AG09309 (cell line): ENCODE measurements at places on chromosomes 5 and 9.

- DNase-seq: no peak
Observed at GRCh38 chr9:38651400-38652042, 31.1 kb upstream of the ANKRD18A start.

- no peak for DNase-seq
Observed at GRCh38 chr9:79687131-79687447, 115.3 kb downstream of the TLE4 start.

DNA sequence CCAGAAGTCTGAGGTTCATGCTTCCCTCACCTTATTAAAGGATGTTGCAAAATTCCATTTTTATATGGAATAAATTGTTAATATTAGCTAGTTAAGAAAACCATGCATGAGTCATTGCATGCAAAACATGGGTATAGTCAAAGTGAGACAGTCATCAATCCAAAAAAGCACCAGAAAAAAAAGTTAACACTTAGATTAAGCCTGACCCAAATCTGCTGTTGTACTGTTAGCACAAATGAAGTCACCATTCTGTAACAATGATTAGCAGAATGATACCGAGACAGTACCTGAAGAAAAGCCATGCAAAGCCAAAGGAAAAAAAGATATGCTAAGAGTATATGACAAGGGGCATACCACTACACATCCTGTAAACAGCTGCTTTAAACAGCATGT lies 49.5 kb downstream of the PKD2L2 start:
- no peak for DNase-seq

GRCh38 chr9:87195306-87195705 lies 248.0 kb upstream of the GAS1 start:
- DNase-seq: no peak

GRCh38 chr5:9698841-9699240 lies 68.7 kb upstream of the TAS2R1 start:
- no peak for DNase-seq

DNA sequence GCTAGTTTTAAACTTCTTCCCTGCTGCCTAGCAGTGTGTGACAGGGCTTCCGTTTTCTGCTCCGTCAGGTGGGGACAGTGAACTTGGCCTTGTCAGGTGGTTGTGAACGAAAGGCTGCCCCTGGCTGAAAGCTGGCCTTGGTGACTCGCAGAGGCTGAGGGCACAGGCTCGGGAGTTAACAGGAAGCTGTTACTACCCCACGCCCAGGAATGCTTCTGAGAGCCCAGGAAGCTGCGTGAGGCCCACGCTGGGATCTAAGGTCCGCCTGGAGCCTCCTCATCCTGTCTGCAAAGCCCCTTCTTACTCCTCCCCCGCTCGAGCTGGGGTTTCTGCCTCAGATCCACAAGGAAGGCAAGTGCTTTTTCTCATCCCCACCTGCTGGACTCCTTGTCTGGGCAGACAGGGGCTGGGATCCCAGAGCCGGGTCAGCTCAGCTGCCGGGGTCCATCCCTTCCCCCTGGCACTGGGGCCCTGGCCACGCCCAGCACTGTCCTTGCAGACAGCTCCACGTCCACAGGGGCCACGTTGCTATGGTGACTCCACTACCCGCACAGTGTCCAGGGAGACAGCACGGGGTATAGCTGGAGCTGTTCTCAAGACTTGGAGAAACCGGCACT lies 124.7 kb upstream of the TBC1D2 start:
- DNase-seq: peak; percentile 8

- DNase-seq: no peak
Observed at GRCh38 chr5:88934439-88934838, 51.5 kb upstream of the MEF2C start.

GRCh38 chr9:94664801-94665200 lies 25.5 kb upstream of the FBP1 start:
- DNase-seq: no peak

DNA sequence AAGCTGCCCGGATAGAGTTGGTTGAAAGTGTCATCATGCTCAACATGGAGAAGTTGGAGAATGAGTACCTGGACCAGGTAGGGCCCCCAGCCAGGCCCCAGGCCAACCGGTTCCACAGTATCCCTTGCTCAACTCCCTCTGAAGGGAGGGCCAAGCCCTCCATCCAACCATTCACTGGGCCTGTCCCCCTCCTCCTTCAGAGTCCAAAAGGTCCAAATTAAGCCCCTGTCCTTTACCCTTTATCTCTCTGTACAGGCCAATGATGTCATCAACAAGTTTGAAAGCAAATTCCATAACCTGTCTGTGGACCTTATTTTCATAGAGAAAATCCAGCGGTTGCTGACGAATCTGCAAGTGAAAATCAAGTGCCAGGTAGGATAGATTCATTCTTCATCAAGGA lies 47.2 kb downstream of the CCDC180 start:
- no peak for DNase-seq

- no peak for DNase-seq
Observed at GRCh38 chr5:1386274-1386717, 41.4 kb upstream of the CLPTM1L start.

GRCh38 chr9:131963072-131964030 lies 116.3 kb downstream of the MED27 start:
- DNase-seq: no peak

DNA sequence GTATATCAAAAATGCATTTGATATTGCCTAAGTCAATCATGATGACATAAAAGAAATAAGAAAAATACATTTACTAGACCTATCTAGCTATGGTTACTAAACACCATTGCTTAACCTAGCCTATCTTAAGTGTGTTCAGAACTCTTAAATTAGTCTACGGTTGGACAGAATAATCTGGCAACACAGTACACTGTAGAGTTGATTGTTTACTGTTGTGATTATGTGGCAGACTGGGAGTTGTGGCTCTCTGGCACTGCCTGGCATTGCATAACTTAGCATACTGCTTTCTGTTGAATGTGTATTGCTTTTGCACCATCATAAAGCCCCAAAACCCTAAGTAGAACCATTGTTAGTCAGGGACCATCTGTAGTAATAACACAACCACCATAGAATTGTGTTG lies 21.2 kb upstream of the ZFAND5 start:
- no peak for DNase-seq

DNA sequence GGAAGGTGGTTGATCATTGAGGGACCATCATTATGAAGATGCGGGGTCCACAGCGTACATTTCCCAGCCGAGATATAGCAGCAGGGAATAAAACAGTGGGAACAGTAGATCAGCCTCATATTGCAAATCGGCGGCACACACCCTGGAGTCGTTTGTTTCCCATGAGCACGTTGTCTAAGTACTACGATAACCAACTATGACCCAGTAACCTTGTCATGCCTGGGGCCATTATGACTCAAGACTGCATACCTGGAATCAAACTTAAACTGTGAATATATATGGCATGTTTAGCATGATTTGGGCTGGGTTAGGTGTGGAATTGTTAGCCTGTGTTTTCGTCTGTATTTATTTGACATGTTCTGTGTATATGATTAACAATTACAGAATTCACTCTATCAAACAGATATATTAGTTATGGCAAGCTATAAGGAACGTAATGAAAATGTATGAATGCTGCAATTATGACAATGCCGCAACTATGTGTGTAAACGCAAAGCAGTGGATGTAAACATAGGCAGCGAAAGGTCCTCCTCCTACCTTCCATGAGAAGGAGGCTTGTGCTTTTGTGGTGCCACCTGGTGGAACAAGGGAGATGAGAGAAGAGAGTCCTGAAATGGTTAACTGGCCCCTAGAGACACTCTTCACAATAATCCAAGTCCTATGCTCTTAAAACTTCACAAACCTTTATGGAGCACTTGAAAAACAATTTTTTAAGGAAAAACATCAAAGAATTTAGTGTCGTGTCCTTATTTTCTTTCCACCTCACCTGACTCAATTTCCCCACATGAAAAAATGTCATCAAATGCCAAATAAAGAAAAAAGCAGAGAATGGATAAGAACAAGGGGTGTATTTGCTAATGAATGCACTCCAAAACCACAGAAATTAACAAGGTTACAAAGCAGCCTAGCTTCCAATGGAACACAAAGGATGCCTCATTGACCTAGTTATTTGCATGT lies 47.1 kb downstream of the SEMA5A start:
- no peak for DNase-seq

GRCh38 chr9:93245437-93245970 lies 61.6 kb downstream of the WNK2 start:
- DNase-seq: no peak

- no peak for DNase-seq
Observed at GRCh38 chr5:149641000-149641576, 59.8 kb downstream of the ARHGEF37 start.

DNA sequence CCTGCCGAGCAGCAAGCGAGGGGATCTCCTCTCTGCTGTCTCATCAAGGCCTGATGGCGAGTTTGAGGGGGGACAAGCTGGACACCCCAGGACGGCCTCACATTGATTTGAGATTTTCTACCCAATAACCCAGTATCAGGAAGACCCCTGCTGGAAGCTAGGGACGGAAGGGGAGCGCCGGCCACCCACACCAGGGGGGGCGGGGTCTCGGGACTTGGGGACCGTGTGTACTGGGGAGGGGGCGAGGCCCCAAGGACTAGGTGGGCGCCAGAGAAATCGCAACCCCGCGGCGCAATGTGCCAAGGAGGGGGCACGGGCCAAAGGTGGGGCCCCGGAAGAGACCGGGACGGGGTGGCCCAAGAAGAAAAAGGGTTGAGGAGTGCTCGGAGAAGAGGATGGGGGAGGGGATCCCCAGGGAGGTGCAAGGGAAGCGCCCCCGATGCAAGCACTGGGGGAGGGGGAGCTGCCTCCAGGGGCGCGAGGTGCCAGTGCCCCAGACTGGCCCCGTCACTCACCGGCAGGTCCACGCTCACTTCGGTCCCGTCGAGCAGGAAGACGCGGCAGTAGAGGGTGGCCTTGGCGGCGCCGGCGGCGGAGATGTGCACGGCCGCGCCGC lies 1.1 kb downstream of the EPB41L4B start:
- DNase-seq: no peak

- DNase-seq: peak; percentile 80
Observed at GRCh38 chr9:16030528-16031185, 477.8 kb downstream of the CCDC171 start.

DNA sequence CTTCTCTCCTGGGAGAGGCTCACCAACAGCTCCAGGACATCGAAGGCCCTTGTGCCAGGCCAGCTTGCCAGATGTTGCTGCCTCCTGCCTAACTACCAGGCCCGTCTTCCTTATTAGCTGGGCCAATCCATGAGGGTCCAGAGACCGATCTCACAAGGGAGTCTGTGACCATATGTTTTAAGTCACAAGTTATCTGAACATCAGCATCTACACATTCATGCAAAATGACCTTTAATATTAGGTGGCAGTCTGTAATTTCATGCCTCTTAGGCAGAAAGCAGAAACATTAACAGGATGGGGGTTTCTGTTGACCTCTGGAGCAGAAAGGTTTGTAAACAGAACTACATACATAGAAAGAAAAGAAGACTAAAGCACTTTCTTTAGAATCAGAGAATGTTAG lies 75.1 kb upstream of the SLC25A51 start:
- DNase-seq: no peak

DNA sequence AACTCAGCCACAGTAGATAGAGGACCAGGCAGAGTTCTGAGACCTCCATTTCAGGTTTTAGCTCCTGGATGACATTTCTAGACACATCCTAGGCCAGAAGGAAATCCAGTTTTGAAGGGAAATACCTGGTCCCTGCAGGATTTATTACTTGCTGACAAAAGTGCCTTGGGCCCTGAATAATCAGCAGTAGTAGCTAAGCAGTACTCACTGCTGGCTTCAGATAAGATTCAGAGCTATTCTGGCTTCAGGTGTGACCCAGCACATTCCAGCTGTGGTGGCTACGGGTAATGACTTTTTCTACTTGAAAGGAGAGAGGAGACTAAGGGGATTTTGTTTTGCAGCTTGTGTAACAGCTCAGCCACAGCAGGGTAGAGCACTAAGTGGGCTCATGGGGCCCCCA lies 34.0 kb downstream of the NDUFAF2 start:
- no peak for DNase-seq

DNA sequence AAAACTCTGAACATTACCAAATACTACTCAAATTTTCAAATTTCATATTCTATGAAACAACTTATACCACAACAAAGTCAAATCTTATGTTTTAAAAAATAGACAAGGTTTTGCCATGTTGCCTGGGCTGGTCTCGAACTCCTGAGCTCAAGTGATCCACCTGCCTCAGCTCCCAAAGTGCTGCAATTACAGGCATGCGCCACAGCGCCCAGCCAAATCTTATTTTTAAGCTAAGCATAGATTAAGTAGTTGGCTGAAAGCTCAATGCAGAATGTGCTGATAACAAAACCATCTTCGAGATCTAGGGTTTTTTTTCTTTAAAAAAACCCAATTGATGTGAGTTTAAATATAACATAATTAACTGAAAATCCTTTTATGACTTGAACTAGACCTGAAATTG lies 6.4 kb downstream of the LMBRD2 start:
- DNase-seq: no peak

- DNase-seq: no peak
Observed at GRCh38 chr5:162242416-162242815, 174.8 kb downstream of the GABRG2 start.

DNA sequence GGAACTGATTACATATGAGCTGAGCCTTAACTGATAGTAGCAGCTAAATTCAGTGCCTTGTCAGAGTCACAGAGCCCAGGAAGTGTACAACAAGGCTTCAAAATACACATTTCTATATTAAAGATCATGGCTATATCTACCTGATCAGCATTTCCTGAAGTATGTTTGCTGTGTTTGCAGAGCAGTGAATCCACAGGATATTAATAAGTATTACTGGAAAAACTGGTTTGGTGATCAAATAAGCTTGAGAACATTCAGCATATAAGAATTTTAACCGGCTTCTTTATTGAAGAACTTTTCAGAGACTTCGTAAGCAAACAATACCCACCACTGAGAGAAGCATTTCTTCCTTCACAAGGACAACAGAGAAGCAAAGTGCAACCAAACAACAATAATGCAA lies 227.0 kb downstream of the ELAVL2 start:
- no peak for DNase-seq

DNA sequence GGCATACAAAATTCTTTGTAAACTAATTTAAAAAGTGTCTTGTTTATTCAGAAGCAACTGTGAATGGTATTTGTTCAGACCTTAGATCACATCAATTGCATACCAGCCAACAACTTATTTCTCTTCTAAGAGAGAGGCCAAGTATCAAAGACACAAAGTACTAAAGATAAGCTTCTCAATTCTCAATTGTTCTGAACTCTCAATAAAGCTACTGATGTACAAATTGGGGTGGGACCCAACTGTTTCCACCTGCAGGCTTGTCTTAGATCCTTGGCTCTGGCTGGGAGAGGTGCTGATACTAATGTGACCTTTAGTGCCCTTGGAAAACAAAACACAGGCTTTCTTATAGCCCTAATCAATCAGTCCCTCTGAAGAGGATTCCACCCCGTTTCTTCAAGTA lies 22.1 kb downstream of the XRCC4 start:
- DNase-seq: no peak
